Heart left ventricle (tissue), 16 donors: ENCODE measurements at places on chromosomes 1 and 21. TPM values are rescaled to one million over a fixed set of nuclear protein-coding genes. Genes with fewer than 3 reads are reported as not detected.

Gene HS2ST1
- total RNA-seq = 6.5 TPM

Gene HSPA6
- total RNA-seq = 0.27 TPM

Gene IGSF5
- total RNA-seq = 4.8 TPM

DNA sequence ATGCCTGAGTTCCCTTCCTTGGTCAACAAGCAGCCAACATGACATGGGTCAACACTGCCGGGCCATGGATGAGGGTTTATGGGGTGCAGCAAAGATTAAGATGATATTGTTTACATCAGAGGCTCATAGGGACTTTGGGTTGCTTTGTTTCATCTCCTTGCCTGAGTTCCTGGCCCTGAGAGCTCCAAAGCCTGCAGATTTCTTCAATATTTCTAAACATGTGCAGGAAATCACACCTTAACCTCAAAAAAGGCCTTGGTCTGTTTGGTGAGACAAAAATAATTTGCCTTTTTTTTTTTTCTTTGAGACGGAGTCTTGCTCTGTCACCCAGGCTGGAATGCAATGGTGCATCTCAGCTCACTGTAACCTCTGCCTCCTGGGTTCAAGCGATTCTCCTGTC is 876 bp downstream of the SLAMF8 start:
- no peak for DNase-seq
- H3K4me3 ChIP-seq = peak overlapping the region; percentile 58
- no peak overlapping the region for H3K27ac ChIP-seq
- no peaks in the 10 kb centered on the region for H3K36me3 ChIP-seq
- H3K27me3 ChIP-seq = no peaks in the 10 kb centered on the region
- H3K4me1 ChIP-seq = no peaks in the 10 kb centered on the region

DNA sequence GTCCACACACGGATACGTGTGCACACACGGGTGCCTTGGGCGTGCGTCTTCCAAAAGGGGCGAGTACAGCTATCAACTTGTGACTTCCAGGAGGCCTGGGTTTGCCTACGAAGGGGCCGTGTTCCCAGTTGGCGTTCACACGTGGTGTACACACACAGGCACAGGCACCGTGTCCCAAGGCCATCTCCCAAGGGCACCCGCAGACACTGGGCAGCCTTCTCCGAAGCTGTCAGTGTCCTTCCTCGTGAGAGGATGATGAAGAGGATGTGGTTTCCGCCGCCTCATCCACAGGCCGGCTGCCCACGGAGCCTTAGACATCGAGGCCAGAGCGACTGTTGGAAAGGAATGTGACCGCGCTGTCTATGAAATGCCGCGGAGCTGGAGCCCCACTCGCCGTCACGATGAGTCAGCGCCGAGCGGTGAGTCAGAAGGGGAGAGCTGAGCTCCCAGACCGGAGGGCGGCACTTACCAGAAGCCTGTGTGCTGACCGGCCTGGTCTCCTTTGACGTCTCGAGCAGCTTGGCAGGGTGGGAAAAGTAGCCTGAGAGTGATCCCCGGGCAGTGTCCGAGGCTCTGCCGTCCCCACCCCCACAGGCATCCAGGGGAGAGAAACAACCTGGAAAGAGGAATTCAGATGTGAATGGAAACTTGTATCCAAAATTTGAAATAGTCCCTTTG is 141.4 kb upstream of the ARHGEF16 start:
- peaks cover 27% of the 10 kb centered on the region for H3K4me1 ChIP-seq
- H3K27me3 ChIP-seq = no peaks in the 10 kb centered on the region
- peak; percentile 88 for DNase-seq
- no peak overlapping the region for H3K4me3 ChIP-seq
- H3K27ac ChIP-seq = peak overlapping the region; percentile 93
- H3K36me3 ChIP-seq = no peaks in the 10 kb centered on the region
